ENCODE measurements at places on chromosomes 12 and 14.

DNA sequence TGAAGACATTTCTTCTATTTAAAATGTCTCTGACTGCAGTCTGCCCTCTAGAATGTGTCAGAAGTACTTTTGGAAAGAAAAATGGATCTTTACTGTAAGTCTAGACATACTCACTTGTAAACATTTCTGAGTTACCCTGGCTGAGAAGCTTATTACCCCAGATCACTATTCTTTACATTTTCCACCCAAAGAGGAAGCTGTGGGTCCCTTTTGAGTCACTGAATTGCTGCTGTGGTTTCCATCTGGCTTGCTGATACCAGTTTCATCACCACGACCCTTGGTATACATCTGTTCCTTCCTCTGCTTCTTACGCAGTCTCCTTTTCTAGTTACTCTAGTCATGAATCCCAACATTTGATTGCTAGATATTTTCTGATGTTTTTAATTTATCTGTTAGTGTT, 20.2 kb upstream of the CLEC4D start:
- DNase-seq: peak; percentile 32

- no peak for DNase-seq
These were observed 196.2 kb downstream of the CACNA1C start for GRCh38 chr12:2248901-2249381.

- no peak for DNase-seq
These were observed 61.6 kb downstream of the RIN3 start for GRCh38 chr14:92575061-92575747.

GRCh38 chr14:63663428-63664341, 22.0 kb upstream of the WDR89 start:
- no peak for DNase-seq

Measured in stimulated activated CD4-positive, alpha-beta T cell treated with anti-CD3 and anti-CD28 coated beads, Interleukin-12 subunit alpha, Interleukin-12 subunit beta, amount 100 ng/mL, for 24 hours (primary cell).